Substantia nigra (tissue), 51 donors: ENCODE measurements at places on chromosomes 3 and 15.

DNA sequence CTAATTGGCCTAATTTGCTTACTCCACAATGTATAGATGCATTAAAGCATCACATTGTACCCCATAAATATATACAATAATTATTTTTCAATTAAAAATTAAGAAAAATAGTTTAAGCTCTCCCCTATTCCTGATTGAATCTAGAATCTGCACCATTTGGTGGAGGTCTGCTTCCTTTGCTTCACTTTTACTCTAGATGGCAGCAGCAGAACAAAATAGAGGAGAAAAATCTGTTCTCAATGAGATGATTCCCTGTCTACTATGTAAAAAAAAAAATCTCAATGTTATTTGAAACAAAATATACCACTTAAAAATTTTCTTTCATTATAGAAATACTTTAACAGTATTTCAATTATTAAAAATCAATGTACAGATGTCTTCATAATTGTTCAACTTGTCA lies 109.6 kb upstream of the FXR1 start:
- no peak for DNase-seq

- DNase-seq, result no peak
Observed at GRCh38 chr3:64354221-64354620, 129.0 kb upstream of the PRICKLE2 start.

GRCh38 chr15:75163150-75163564 lies 38.5 kb upstream of the C15orf39 start:
- no peak for DNase-seq

DNA sequence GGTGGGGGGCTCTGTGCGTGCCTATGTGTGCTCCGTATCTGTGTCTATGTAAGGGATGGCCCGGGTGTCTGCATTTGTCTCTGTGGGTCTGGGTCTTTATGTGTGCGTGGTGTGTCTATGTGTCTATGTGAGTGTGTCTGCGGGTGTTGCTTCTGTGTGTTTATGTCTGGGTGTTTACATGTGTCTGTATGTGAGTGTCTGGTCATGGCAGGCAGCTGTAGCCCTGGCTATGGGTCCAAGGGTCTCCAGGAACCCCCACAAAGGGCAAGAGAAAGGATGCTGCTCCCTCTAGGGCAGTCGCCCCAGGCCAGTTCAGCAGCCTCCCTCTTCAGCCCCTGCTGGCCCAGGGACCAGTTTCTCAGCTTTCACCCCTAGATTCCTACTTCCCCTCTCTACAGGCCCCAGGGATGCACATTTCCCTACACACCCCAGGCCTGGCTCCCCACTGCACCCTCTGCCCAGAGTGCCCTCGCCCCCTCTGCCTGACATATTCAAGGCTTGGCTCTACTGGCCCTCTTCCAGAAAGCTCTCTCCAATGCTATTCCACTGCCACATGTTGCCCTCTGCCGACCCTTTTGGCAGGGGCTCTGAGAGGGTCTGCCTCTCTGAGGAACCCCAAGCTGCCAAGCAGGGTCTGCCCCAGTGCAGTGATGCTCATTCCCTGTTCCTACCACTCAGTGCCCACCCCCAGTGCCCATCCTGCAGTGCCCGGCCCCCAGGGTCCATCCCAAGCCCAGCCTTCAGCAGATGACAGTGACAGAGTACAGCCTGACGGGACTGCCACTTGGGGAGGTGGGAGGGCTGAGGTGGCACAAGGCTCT lies 1.0 kb upstream of the MYL3 start:
- DNase-seq, result no peak

DNA sequence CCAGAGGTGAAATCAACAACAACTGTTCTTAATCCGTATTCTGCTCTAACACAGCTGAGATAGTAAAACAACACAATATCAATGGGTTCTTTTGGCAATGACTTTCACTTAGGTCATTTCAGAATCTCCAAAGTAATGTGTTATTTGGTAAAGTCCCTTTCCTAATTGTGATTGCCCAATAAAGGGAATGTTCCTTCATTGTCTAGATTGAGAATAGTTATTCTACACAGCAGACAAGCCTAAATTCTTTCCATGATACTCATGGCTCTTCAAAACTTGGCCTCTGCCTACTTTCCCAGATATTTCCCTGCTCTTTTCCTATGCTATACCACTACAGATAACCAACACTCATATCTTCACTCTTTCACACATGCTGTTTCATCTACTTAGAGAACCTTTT lies 219.8 kb downstream of the FMN1 start:
- no peak for DNase-seq
